GM23338 (cell line): ENCODE measurements at places on chromosomes 6 and 20. TPM values are rescaled to one million over a fixed set of nuclear protein-coding genes. Genes with fewer than 3 reads are reported as not detected.

- no peak for DNase-seq
These were observed 552.4 kb downstream of the RFPL4B start for GRCh38 chr6:112899541-112899940.

- no peak for DNase-seq
These were observed 24.1 kb downstream of the COL20A1 start for GRCh38 chr20:63317061-63317460.

GSTA2 gene
- not detected in 2 replicates for polyA plus RNA-seq

AKAP7 gene
- 12.2 and 13.0 TPM in 2 replicates for polyA plus RNA-seq

VSX1 gene
- not detected in 2 replicates for polyA plus RNA-seq

GRCh38 chr20:13223736-13224520 is 2.9 kb downstream of the ISM1 start:
- DNase-seq, result no peak

GRCh38 chr20:48791014-48791413 is 36.8 kb downstream of the PREX1 start:
- no peak for DNase-seq

GRCh38 chr6:145814035-145814500 is 527 bp downstream of the FBXO30 start:
- peak; percentile 53 for DNase-seq

OPN5 gene
- polyA plus RNA-seq, result not detected in 2 replicates

MARCKS gene
- polyA plus RNA-seq, result 71.5 and 82.6 TPM in 2 replicates

- no peak for DNase-seq
These were observed 3.4 kb downstream of the PRDM13 start for GRCh38 chr6:99609905-99610489.

- no peak for DNase-seq
These were observed 59.4 kb downstream of the RPRD1B start for GRCh38 chr20:38092915-38093314.

DNA sequence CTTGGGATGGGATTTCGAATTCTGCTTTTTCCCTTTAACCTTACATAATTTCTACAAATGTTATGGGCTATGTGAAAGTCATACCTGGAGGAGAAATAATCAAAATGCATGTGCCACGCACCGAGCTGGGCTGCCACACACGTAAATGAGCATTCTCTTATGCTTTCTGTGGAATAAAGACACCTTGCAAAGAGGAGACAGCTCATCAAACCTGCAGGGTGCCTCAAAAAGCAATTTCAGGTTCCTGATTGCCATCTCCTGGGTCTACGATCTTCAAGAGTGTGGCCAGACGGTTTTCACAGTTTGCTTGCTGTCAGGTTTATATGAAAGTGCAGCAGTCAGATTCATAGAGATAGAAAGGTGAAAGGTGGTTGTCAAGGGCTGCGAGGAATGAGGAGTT is 36.6 kb downstream of the DUSP22 start:
- no peak for DNase-seq

- DNase-seq, result peak; percentile 25
These were observed 747 bp upstream of the TXNDC5 start for GRCh38 chr6:7911345-7911725.

DNA sequence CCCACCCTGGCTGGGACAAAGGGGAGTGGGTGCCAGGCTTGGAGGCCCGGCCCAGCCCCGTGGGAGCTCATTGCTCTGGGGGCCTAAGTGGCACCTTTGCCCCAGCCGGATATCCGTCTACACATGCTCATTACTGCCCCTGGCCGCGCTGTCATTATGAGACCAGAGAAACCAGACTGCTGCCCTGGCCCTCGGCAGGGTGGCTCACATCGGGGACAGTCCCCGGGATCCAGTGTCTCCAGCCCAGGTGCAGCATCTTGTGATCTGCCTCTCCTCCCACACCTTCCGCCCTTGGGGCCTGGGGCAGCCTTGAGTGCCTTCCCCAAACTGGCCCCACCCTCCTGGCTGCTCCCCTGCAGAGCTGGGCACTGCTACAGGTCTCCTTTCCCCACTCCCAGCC is 4.9 kb downstream of the SRMS start:
- no peak for DNase-seq

GRCh38 chr6:167569879-167570278 is 245.0 kb downstream of the TTLL2 start:
- DNase-seq, result no peak

- no peak for DNase-seq
These were observed 125.0 kb downstream of the SIM1 start for GRCh38 chr6:100339574-100340255.

GRCh38 chr6:168641446-168641845 is 200.5 kb downstream of the SMOC2 start:
- DNase-seq, result peak; percentile 63

DNA sequence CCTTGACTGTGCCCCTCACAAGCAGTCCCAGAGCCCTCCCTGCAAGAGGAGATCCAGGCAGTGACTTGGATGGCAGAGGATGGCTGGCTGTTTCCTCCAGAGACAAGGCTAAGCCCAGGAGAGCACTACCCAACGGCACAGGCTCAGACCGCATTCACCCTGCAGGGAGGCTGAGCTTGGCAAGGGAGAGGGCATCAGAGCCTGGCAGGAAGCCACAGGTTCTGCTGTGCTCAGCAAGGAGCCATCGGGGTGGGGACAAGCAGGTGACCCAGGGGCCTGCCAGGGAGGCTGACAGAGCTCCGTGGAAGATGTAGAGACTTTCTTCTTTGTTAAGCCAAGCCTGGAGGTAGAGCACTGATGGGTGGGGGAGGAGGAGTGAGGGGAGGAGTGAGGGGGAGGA is 159.2 kb upstream of the CST7 start:
- no peak for DNase-seq

UBD gene
- polyA plus RNA-seq, result not detected in 2 replicates

DNA sequence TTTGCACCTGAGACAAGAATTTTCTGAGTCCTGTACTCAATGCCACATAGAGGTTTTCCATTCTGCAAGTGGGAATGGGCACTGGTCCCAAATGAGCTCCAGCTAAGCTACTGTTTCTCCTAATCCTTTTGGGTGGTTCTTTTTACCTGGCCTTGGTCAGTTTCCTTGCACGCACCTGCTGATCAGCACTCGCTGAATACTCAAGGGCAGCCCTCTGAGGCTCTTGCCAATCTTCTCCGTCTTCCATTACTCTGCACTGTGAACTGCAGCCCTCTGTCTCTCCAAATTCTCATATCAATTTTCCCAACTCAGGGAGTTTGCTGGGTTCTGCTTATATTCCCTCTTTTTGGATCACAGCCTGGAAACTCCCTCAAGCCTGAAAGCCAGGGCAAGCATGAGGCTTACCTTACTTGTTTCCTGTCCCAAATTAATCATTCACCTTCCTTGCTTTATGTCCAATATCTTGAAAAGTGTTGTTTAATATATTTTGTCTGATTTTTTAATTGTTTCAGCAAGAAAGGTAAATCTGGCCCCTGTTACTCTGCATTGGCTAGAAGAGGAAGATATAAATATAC is 138.0 kb upstream of the TBX18 start:
- no peak for DNase-seq

DNA sequence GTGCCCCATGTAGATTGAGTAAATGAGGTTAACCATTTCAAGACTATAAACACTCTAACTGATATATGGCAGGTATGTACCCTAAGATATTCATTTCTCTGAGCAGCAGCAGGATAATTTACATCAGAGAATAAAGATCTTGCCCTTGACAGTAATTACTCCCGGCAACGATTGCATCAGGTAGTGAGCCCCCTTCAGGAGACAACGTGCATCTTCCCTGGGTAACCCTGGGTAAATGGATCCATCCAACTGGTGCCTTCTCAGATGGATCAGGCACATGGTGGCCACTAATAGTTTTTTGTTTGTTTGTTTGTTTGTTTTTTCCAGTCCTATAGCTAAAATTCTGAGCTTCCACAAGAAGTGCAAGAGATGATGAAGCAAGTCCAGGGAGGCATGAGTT is 469.4 kb upstream of the SLC35B3 start:
- DNase-seq, result peak; percentile 70

GRCh38 chr6:44100088-44100550 is 27.1 kb downstream of the MRPL14 start:
- peak; percentile 53 for DNase-seq

DNA sequence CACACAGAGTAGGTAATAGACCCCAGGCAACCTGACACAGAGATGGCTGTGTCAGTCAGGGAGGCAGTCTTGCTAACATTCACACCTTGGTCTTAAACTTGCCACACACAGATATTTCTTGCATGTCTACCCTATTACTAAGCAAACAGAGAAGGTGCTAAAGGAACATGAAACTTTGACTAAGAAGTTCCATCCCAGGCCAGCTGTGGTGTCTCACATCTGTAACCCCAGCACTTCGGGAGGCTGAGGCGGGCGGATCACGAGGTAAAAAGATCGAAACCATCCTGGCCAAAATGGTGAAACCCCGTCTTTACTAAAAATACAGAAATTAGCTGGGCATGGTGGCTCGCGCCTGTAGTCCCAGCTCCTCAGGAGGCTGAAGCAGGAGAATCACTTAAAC is 222.4 kb upstream of the JARID2 start:
- no peak for DNase-seq

GRCh38 chr6:1890071-1890470 is 280.4 kb downstream of the FOXC1 start:
- no peak for DNase-seq

DNA sequence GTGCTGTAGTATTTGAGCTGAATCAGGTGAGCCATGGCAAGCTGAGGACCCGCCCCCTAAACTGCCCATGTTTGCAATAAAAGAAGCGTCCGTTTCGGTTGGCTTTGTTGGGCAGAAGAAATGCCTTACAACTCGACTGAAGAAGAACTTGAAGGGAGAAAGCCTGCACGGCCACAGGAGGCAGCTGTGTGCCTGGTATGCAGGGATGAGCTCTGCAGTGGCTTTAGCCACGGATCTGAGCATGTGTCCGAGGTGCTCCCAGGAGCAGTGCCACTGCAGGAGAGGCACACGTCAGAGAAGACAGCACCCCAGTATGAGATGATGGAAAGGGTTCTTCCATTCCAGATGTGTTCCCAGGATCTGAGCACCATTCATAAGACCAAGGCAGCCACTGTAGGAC is 23.5 kb downstream of the KIZ start:
- DNase-seq, result peak; percentile 38

DNA sequence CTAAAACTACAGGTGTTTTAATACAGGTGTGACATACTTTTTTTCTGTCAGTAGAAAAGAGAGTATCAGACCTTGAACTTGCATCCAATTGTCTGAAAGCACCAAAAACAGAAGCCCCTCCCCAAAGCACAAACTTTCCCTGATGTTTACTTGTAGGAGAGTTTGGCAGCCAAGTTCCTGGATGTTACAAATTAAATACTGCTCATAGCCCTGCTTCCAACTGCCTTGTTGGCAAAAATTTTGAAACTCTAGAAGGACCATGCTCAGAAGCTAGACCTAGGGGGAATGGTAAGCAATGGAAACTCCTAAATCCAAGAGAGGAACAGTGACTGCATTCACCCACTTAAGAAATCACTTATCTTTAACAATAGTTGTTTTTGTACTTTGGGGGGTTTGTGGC is 17.0 kb upstream of the ARG1 start:
- no peak for DNase-seq

DNA sequence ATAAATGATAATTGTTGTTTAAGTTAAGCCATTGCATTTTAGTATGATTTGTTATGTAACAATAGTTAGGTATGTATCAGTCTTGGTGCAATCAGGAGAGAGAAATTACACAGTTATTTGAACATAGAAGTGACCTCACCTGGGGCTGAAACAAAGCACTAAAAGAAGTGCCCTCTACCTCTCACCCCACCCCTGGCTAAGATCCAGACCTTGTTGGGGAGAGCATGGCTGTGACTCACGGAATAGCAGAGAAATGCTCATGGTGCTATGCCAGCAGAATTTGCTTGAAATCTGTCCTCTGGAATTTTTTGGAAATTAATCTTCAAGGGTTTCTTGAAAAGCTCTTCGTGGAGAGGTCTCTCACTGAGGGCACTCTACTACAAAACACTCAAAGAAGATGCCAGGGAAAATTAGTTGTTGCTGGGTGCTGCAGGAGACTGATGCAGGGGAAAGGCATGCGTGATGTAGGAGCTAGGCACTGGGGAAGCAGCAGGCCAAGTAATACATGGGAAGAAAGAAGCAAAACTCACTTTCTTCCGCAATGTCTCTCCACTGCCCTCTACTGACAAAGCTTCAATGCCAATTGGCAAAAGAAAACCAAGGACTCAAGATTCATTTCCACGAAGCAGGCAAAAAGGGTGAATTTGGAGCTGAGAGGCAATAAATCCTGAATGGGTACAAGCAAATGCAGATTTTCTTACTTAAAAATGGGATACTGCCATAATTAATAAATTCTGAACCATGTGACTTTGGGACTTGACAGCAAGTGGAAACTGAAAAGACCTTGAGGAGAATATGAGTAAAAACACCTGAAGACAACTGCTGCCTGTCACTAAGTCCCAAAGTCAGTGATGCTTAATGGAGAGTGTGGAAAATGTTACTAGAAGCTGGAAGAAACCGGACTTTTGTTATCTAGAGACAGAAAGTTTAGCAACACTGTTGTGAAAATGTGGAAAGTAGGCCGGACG is 136.3 kb upstream of the ZNF184 start:
- peak; percentile 90 for DNase-seq

DNA sequence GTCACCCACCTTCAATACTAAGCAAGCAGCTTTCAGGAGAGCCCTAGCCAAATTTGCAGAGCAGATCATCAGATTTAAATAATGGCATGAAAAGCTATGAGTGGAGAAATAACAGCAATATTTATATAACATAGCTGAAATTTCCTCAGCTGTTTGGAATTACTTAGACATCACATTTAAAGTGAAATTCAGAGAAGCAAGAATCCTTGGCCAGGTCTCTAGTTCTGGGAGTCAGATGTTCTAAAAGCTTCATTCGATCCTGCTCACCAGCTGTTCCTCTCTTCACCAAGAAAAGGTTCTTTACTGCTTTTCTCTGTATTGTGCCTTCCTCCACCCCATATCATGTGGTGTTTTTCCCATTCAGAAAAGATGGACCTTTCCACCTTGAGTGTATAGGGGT is 152.3 kb upstream of the JAG1 start:
- DNase-seq, result no peak

DNA sequence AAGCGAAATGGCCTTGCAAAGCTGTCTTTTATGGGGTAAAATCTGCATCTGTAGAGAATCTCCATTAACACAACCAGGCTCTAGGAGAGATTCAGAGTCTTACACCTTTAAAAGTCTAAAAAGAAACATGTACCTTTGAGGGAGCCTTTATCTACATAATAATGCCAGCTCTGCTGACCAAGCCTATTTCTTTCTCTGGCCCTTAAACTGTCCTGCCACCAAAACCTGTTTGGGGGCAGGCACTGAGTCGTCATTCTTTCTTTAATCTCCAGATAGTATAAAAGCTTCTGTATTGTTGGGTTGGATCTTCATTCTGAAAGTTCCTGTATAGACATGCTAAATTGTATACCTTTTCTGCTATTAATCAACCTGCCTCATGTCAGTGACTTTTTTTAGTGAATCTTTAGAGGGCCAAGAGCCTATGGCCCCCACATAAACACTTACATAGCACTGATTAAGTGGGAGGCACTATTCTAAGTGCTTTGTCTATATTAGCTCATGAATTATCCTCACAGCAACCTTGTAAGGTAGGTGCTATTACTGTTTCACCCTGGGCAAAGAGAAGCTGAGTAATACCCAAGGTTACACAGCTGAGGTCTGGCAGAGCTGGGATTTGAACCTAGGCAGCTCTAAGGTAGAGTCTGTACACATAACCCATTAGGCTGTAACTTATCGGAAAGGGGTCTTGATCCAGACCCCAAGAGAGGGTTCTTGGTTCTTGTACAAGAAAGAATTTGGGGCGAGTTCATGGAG is 232.3 kb upstream of the DTNBP1 start:
- DNase-seq, result peak; percentile 74

GRCh38 chr6:25341923-25342619 is 62.9 kb downstream of the CARMIL1 start:
- peak; percentile 81 for DNase-seq

GRCh38 chr6:109374326-109374892 is 7.9 kb downstream of the CD164 start:
- DNase-seq, result no peak
